ENCODE measurements at places on chromosomes 7 and 10.

DNA sequence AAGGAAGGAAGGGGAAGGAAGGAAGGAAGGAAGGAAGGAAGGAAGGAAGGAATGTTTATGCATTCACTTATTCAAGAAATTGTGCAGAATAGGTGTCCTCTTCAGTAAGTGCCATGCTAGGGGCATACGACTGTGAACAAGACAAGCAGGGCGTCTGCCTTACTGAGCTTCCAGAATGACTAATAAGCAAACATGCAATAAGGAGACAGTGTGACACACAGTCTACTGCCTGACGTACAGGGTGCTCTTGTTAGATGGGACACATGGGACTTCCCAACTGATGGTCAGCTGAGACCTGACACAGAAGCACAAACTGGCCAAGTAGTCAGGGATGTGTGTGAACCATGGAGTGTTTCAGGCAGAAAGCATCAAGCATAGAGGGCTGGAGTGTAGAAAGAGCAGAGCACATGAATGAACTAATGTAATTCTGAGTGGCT, 18.2 kb downstream of the DNAJC12 start:
- no peak for DNase-seq
- no peaks in the 10 kb centered on the region for H3K36me3 ChIP-seq
- H3K27me3 ChIP-seq: no peaks in the 10 kb centered on the region
- no peaks in the 10 kb centered on the region for H3K4me1 ChIP-seq
- H3K4me3 ChIP-seq: no peak overlapping the region

DNA sequence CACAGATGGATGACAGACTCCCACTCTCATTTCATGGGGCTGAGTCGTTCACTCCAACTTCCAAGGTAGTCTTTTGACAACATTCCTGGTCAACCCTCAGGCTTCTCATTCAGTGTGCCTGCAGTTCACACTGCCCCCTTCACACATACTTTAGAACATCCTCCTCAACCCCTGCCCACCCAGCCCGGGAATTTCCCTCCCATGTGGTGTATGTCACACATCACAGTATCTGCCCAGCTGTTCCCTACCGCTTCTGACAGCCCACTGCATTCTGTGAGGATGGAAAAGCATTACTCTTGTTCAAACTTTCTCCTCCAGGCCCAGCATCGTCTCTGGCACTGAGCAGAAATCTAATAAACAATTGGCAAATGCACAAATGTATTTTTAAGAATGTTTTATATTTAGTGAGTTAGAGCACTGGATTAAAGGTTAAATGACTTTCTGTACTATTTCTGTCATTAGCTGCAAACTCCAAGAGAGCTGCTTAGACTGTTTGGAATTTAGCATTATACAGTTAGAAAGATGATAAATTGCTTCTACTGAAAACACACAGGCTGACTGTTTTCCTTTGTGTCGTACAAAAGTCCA, 110.4 kb downstream of the SFMBT2 start:
- H3K27me3 ChIP-seq: no peaks in the 10 kb centered on the region
- no peaks in the 10 kb centered on the region for H3K36me3 ChIP-seq
- peaks cover 15% of the 10 kb centered on the region for H3K4me1 ChIP-seq
- H3K4me3 ChIP-seq: no peak overlapping the region

GRCh38 chr10:2686691-2687090, 380.7 kb upstream of the PFKP start:
- H3K4me3 ChIP-seq: no peak overlapping the region
- DNase-seq: no peak
- no peaks in the 10 kb centered on the region for H3K27me3 ChIP-seq
- no peak overlapping the region for H3K27ac ChIP-seq
- H3K36me3 ChIP-seq: no peaks in the 10 kb centered on the region

DNA sequence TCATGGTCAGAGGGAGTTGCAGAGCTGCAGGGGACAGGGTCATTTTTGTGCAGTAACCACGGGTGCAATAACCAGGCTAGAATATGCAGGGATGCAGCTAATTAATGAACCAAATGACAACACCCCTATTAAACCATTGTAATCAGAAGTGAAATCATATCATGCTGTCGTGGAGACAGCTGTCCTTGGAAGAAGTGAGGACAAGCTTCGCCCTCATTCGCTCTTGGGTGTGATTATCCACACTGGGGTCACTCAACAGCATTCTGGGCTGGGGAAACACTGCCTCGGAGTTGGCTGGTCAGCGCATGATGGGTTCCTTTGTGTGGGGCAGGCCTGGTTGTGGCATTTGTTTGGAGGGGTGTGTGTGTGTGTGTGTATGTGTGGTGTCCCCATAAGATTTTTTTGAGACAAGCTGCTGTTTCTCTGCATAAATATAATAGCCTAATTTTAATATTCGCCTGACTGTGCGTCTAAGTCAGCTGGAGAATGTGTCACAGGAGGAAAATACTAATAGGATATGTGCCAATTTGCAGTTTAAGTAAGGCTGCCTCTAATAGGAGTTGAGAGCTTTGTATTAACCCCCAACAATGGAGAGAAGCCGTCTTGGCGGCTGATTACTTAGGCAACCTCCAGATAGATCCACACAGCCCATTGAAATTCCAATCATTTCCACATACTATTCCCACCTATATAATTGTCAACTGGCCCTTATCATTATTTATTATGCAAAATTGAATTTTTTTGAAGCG, 149.4 kb downstream of the DNAJB6 start:
- no peaks in the 10 kb centered on the region for H3K27me3 ChIP-seq
- no peak for DNase-seq
- no peak overlapping the region for H3K4me3 ChIP-seq
- peaks cover 37% of the 10 kb centered on the region for H3K4me1 ChIP-seq
- no peaks in the 10 kb centered on the region for H3K36me3 ChIP-seq

GRCh38 chr7:122219253-122219865, 75.3 kb upstream of the AASS start:
- DNase-seq: no peak
- no peak overlapping the region for H3K4me3 ChIP-seq
- no peaks in the 10 kb centered on the region for H3K36me3 ChIP-seq
- H3K27ac ChIP-seq: no peak overlapping the region

Measured in CD4-positive, alpha-beta memory T cell (primary cell).